Progenitor cell of endocrine pancreas (in vitro differentiated cells): ENCODE measurements at places on chromosomes 2 and 18. TPM values are rescaled to one million over a fixed set of nuclear protein-coding genes. Genes with fewer than 3 reads are reported as not detected.

DNA sequence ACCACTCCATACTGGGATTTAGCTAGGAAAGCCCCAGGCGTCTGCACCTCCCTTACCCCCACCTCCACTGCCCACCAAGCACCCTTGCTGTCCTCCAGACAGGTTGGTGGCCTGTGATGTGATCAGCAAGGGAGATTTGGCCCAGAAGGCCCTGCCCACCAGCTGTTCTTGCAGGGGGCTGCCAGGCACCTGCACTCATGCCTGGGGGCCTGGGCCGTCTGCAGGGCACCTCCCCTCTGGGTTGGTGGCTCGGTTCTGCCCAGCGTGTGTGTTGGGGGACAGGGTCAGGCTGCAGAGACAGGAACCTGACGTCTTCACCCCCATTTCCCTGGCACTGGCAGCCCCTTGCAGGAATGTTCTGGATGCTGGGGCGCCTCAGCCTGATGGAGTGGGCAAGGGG lies 5.8 kb downstream of the DNMT3A start:
- no peak for DNase-seq

DNA sequence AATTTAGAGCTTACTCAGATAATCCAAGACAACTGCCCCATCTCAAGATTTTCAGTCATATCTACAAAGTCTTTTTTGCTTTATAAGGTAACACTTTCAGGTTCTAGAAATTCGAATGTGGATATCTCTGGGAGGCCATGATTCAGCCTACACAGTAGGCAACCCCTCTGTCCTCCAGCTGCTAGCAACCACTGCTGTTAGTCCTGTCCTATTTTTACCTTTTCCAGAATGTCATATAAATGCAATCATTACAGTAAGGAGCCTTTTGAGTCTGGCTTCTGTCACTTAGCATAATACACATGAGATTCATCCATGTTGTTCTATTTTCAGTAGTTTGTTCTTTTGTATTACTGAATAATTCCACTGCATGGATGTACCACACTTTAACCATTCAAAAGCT lies 28.5 kb upstream of the MARCHF7 start:
- no peak for DNase-seq

- no peak for DNase-seq
These were observed 281.0 kb downstream of the SRBD1 start for GRCh38 chr2:45330108-45330507.

DNA sequence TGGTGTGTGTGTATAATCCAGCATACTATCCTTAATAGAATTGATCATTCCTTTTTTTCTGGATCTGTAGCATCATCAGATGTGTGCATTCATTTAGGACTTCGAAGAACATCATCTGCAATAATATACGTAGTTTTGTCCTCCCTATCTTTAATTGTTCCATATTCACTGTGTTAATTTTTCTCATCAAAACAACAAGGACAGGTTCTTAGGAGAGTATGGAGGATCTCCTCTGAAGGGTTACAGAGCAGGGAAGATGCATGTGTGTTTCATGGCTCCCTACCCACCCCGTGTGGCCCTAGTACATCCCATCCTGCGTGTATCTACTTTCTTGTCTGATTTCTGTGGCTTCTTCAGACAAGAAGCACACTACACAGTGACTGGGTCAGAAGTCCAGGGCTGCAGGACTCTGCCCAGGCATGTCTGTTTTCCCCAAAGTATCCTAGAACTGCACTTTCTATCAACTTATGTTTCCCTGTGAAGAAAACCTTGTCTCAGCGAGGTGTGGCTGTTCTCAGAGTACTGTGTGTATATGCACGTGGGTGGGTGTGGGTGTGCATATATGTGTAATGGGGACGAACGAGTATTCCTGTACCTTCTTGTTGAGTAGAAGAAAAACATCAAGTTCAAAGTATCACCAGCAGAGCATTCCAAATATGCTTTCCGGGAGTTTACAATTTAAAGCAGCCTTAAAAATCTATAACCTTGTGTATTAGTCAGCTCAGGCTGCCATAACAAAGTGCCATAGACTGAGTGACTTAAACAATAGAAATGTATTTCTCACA lies 220.4 kb upstream of the FOSL2 start:
- DNase-seq, result no peak

GRCh38 chr18:47168913-47169312 lies 7.3 kb downstream of the IER3IP1 start:
- no peak for DNase-seq

DNA sequence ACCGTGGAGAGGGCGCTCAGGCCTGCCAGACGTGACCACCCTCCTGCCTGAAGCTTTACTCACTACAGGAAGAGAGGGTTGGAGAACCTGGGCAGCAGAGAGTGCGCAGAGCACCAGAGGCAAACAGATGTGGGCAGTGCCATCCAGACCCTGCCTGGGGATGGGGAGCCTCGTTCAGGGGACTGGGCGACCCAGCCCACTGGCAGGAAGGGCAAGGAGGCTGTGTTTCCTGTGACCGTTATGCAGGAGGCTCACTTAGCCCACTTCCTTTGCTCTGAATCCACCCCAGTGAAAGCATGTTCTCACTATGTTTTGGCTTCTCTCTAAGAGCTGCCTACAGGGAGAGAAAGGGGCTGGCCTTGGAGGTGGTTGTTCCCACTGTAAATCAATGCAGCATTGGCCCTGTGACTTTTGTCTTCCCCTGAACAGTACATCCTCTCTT lies 23.0 kb upstream of the ACKR3 start:
- DNase-seq, result no peak

DNA sequence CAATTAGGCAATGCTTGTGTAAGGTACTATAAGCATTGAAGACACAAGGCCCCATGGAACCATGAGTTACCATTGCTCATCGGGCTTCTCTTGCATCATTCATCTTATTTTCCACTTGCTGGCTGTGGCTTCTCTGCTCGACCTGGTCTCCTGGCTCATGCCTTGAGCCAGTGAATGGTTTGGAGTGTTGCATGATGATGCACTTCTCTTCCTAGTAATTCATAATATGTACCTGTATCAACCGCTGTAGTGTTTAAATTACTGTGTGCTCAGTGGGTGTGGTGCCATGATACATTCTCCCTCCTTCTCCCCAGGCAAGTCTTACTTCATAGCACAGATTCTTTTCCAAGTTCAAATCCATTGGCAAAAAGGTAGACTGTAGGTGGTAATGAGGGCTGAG lies 66.8 kb downstream of the ABCA12 start:
- no peak for DNase-seq

- no peak for DNase-seq
These were observed 141.7 kb downstream of the CMPK2 start for GRCh38 chr2:6723865-6724604.

- no peak for DNase-seq
These were observed 245.8 kb downstream of the SOX11 start for GRCh38 chr2:5937851-5938565.

DNA sequence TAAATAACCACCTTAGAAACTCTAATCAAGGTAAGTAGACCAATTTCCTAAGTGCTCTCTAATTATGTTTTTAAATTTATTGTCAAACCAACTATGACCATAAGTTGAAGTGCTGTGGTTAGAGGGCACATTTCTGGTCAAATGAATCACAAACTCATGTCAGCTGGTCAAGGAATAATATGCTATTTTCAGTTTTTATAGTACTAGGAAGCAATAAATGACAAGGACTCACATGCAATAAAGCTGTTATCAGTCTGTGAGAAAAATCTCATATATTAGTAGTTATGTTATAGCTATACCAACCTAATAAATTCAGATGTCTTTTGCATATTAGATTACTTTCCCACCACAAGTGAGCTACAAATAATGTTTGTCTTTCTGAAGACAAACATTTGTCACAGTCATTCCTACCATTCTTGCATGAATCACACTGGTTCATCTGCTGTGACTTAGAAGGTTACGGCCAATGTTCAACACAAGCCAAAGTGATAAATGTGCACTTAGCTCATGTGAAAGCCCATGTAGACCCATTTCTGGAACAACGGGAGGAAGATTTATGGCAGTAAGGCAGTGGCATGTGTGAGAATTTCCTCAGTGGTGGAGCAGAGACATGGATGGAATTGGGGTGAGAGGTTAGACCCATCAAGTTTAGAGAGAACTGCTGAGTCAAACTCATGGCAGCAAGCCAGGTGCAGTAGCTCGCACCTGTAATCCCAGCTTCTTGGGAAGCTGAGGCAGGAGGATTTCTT lies 27.4 kb upstream of the CCNYL1 start:
- no peak for DNase-seq

- DNase-seq, result no peak
These were observed 1434.4 kb downstream of the LRP1B start for GRCh38 chr2:140696449-140696848.

DNA sequence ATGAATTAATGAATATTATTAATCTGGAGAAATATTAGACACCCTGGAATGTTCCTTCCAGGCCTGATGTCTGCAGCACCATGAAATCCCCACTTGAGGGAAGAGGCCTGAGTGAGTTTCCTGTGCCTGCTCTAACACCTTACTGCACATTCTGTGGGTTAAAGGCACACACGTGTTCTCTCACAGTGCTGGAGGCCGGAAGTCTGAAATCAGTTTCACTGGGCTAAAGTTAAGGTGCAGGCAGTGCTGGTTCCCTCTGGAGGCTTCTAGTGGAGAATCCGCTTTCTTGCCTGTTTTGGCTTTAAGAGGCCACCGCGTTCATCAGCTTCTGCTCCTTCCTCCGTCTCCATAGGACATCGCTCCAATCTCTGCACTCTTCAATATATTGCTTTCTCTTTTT lies 48.7 kb downstream of the ACKR3 start:
- no peak for DNase-seq

DNA sequence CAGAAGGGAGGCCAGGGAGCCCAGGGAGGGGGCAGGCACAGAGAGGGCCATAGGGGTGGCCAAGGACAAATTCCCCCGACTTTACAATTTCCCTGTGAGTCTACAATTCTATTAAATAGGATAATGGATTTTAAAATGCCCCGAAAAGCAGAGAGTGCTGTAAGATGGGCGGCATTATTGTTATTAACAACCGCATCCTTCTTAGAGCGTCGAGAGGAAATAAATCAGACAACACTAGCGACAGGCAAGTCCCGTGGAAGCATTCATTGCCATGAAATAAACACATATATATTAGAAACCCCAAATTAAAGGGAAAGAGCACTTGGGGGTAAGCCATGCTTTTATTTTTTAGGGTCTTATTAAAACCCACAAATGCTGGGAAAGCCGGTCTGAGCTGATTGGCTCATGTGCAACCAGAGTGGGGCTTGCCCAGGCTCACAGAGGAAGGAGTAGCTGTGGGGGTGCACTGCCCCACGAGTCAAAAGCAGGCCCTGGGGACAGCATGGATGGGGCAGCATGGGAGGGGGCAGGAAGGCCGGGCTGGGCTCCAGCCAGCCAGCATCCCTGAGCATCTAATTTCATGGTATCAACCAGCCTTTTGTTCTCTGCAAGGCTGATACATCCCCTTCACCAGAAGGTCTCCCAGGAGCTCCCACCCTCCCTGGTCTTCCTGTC lies 187.1 kb downstream of the CELF4 start:
- DNase-seq, result no peak

Gene IL1R2
- total RNA-seq, result not detected in 2 replicates

Gene FAM124B
- total RNA-seq, result not detected in 2 replicates

Gene GKN2
- total RNA-seq, result not detected in 2 replicates

Gene SALL3
- total RNA-seq, result 0.34 and 0.51 TPM in 2 replicates

Gene EMILIN1
- 1.1 and 2.5 TPM in 2 replicates for total RNA-seq

Gene PLEKHA3
- total RNA-seq, result 28.2 and 31.0 TPM in 2 replicates
